ENCODE measurements at places on chromosomes 12 and 14.

DNA sequence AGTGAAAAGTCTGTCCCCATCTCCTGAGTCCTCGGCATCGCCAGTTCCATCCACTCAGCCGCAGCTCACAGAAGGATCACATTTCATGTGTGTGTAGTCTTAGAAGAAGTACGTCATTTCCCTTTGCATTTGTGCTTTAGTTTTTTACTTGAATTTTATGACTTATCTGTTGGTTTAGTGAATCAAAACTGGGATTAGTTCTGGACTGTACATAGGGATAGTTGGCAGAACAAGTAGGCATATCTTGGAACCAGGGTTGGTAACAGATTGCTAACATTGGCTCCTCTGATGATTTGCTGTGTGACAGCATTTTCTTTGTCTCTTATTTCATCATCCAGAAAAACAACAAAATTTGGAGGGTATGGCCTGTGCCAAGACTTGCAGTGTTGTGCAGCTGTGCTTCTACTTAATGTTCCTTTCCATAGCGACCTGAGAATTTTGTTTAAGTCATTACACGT, 69.6 kb upstream of the AEBP2 start:
- DNase-seq: no peak

- no peak for DNase-seq
Measured at GRCh38 chr14:76863724-76864407, 37.7 kb downstream of the LRRC74A start.

GRCh38 chr12:65962921-65963861, 138.9 kb downstream of the HMGA2 start:
- no peak for DNase-seq

DNA sequence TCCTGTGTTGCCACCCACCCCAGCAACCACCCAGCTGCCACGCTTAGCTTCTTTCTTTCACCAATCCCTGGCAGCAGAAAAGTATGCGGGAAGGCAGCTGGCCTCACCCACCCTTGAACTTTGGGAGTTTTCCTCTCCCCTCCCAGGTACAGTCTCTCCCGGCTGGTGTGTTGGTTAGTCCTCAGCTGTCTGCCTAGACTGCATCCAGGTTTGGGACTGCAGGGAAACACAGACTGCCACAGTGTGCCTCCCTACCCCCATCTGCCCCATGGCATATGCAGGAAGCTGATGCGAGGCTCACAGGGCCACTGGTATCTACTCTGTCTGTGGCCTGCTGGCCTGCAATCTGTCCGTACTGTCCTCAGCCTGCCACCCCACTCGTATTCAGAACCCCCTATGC, 2.1 kb downstream of the CD9 start:
- no peak for DNase-seq

GRCh38 chr12:40681148-40681547, 11.1 kb upstream of the CNTN1 start:
- no peak for DNase-seq

- DNase-seq: no peak
Measured at GRCh38 chr12:113997365-113997764, 31.2 kb upstream of the RBM19 start.

DNA sequence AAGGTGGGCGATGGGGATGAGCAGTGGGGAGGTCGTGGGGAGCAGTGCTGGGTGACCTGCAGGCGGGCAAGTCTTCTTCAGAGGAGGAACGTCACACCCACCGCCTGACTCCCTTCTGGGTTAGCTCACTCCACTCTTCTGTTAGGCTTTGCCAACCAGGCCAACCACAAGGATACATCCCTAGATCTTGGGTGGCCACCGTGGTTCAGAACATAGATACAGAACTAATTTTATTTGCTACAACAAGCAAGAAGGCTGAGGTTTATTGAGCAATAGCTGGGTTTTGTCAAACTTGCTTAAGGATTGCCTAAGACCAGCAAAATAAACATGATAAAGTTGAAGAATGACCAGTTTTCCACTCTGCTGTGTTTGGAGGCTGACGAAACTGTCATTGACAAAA, 109.4 kb downstream of the DACT1 start:
- DNase-seq: peak; percentile 89

DNA sequence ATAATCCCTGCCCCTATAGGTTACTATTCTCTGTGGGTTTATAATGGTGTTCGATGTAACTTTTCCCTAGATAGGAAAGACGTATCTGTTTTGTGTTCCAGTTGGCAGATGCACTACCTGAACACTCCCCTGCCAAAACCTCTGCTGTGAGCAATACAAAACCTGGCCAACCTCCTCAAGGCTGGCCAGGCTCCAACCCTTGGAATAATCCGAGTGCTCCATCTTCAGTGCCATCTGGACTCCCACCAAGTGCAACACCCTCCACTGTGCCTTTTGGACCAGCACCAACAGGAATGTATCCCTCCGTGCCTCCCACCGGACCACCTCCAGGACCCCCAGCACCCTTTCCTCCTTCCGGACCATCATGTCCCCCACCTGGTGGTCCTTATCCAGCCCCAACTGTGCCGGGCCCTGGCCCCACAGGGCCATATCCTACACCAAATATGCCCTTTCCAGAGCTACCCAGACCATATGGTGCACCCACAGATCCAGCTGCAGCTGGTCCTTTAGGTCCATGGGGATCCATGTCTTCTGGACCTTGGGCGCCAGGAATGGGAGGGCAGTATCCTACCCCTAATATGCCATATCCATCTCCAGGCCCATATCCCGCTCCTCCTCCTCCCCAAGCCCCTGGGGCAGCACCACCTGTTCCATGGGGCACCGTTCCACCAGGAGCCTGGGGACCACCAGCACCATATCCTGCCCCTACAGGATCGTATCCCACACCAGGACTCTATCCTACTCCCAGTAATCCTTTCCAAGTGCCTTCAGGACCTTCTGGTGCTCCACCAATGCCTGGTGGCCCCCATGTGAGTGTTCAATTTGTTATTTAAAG, 11.3 kb downstream of the MAPK1IP1L start:
- DNase-seq: no peak

DNA sequence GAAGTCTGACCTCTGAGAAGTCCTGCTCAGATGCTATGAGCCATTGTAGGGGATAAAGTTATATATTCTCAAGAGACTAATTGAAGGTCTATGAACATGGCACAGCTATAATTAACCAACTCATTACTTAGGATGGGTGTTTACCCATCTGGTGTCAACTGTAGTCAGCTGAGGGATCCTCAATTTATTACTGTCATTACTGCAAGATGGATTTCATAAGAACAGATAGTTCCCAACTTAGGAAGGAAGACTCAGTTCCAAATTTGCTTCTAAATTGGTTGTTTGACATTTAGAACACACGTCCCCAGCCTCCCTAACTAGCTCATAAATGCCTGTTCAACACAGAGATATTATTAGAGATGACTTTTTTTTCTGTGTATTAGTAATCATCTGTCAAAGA, 81.4 kb downstream of the FRMD6 start:
- no peak for DNase-seq

- no peak for DNase-seq
Measured at GRCh38 chr14:36950812-36951211, 221.6 kb downstream of the SLC25A21 start.

DNA sequence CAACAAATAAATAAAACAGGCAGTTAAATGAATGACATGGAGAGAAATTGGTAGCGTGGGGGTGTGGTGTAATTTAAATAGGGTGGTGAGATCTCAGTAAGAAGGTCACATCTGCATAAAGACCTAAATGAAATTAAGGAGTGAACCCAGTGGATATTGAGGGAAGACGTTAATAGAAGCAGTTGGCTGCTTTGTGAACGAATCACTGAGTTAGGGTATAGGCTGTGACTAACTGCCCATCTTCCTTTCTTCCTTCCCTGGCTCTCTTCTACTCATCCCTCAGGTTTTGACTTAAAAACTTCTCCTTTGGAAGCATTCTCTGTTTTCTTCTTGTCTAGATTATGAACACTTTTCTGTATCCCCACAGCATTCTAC, 64.7 kb downstream of the BTG1 start:
- peak; percentile 56 for DNase-seq

GRCh38 chr12:89353188-89353822, 1.0 kb upstream of the DUSP6 start:
- DNase-seq: no peak

DNA sequence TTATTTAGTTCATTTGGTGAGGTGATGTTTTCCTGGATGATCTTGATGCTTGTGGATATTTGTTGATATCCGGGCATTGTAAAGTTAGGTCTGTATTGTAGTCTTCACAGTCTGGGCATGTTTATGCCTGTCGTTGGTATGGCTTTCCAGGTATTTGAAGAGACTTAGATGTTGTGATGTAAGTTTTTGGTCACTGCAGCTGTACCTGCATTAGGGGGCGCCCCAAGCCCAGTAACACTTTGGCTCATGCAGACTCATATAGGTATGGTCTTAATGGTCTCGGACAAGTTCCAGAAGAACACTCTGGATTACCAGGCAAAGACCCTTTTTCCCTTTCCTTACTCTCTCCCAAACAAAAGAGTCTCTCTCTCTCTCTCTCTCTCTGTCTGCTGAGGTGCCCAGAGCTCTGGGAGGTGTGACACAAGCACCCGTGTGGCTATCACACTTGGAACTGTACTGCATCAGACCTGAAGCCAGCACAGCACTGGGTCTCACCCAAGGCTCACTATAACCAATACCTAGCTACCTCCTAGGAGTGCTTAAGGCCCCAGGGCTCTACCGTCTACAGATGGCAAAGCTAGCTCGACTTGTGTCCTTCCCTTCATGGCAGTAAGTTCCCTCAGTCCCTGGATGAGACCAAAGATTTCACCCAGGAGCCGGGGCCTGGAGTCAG, 425.8 kb upstream of the ATXN7L3B start:
- DNase-seq: peak; percentile 65

GRCh38 chr12:95700316-95700785, 90.2 kb downstream of the NTN4 start:
- DNase-seq: peak; percentile 90

DNA sequence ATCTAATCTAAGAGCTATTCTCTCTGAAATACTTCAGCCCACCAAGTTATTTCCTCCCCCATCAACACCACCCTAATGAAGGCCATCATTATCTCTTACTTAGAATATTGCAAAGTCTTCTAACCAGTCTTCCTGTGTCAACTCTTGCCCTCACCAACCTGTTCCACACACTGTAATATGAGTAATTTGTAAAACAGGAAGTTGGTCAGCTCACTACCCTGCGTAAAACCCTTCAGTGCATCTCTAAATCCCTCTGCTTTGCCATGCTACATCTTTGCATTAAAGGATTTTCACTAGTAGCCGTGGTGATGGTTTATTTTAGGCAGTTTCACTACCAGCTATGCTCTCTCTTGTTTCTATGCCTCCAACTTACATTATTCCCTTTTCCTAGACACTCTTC, 70.0 kb downstream of the KIF21A start:
- peak; percentile 36 for DNase-seq

DNA sequence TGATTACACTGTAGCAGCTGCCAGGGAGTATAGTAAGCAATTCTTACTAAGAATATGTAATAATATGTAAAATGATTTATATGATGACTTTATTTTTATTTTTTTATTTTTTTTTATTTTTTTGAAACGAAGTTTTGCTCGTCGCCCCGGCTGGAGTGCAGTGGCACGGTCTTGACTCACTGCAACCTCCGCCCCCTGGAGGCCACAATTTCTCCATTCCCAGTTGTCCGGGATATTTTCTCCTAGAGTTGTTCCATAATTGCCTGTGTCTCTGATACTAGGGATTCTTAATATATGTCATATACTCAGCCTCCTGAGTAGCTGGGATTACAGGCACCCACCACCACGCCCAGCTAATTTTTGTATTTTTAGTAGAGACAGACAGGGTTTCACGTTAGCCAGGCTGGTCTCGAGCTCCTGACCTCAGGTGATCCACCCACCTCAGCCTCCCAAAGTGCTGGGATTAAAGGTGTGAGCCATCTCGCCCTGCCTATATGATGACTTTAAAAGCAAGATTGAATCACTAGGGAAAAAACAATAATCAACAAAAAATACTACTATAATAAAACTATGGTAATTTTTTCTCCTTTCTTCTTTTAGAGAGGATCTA, 12.2 kb upstream of the ITPR2 start:
- peak; percentile 13 for DNase-seq

- DNase-seq: no peak
Measured at GRCh38 chr14:73049428-73049827, 8.9 kb upstream of the RBM25 start.

DNA sequence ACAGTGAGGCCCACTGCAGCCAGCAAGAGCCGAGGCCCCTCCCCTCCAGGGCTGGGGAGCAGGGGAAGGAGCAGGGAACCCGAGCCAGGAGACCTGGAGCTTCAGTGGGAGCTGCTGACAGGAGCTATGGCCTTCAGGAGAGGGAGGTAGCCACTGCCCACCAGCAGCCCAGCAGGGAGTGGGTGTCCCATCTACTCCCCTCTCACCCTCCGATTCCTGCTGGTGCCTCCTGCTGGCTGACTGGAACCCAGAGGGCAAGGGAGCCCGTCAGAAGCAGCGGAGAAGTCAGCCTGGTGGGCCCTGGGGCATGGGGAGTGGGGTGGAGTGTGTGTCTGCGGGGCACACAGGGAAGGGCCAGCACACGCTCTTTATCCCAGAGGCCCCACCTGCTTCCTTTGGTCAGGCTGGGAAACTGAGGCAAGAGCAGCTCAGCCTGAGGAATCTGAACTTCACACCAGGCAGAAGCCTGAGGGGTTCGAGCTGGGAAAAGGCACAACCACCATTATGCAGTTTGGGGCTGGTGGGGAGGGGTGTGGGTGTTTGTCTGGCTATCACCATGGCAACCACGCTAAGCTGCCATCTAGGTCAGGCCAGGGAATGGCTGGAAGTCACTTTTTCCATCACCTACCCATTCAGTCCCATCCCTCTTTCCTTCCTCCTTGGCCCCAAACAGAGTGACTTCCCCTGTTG, 36.8 kb upstream of the PLEKHG6 start:
- no peak for DNase-seq

GRCh38 chr12:6839482-6840201, 1.1 kb upstream of the GNB3 start:
- no peak for DNase-seq

GRCh38 chr14:22071006-22071405, 397.4 kb upstream of the OR4E1 start:
- DNase-seq: no peak

- DNase-seq: no peak
Measured at GRCh38 chr12:106631150-106631549, 48.3 kb downstream of the RFX4 start.

DNA sequence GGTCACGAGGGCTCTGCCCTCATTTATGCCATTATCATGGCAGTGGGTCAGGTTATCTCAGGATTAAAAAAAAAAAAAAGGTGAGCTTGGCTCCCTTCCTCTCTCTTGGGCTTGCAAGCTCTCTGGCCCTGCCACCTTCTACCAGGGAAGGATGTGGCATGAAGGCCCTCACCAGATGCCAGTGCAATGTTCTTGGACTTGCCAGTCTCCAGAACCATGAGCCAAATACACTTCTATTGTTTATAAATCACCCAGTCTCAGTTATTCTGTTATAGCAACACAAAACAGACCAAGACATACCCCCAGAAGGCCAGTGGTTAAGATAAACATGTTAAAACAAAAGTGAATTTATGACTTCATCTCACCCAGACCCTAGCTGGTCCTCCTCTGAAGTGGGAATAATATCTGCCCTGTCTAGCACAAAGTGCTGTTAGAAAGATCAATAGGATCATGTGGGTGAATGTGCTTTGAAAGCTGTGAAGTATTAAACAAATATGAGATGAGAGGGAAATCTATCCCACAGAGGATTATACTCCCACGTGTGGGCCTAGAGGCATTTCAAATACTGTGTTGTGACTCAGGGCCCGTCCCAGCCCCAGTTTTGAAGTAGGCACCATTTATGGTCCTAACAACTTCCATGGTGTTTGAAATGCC, 88.6 kb downstream of the NINJ2 start:
- DNase-seq: peak; percentile 81
